GM03348 (cell line): ENCODE measurements at places on chromosomes 2 and 18.

DNA sequence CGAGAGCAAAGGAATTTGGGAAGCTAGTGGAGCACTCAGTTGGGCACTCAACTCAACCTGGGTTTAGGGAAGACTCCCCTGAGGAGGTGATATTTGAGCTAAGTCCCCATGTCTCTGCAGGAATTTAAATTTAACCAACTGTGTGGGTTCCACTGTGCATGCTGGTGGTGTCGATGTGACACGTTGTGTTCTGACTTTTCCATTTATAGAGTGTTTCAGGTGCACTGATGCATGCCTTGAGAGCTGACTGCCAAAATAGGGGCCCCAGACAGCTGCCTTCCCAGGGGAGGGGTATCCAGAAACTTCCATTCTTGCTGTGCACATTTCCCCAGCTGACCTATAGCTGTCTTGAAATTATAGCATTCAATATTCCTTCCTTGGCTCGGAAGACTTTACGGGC, 63.7 kb upstream of the BCL2L11 start:
- no peak for DNase-seq

- no peak for DNase-seq
These were observed 75.5 kb upstream of the LPIN2 start for GRCh38 chr18:3088449-3088848.

GRCh38 chr2:74261204-74261864, 62.9 kb downstream of the MTHFD2 start:
- peak; percentile 55 for DNase-seq

GRCh38 chr2:52518678-52519077, 1248.9 kb upstream of the CHAC2 start:
- DNase-seq = no peak

- no peak for DNase-seq
These were observed 97.4 kb upstream of the DNAJC10 start for GRCh38 chr2:182618672-182619079.

DNA sequence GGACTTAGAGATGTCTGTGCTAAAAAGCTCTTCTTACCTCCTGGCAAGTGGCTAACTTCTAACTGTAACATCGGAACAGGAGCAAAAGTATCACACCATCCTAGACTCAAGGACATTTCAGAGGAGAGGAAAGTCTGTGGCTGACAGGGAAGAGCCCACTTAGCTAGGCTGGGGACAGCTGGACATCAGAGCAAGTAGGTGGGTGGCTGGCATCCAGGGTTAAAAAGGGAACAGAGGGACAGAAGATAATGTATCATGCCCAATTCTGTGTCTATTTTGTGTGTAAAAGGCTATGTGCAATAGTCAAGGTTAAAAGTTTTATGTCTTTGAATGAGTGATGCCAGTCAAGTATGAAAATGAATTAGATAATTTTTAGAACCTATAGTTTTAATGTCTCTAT, 216.4 kb downstream of the GCA start:
- no peak for DNase-seq

GRCh38 chr2:224126003-224126402, 86.9 kb upstream of the SERPINE2 start:
- DNase-seq = peak; percentile 75

- no peak for DNase-seq
These were observed 23.3 kb downstream of the OTOF start for GRCh38 chr2:26454561-26455001.

- peak; percentile 42 for DNase-seq
These were observed 138.7 kb upstream of the CCDC150 start for GRCh38 chr2:196500686-196501431.

DNA sequence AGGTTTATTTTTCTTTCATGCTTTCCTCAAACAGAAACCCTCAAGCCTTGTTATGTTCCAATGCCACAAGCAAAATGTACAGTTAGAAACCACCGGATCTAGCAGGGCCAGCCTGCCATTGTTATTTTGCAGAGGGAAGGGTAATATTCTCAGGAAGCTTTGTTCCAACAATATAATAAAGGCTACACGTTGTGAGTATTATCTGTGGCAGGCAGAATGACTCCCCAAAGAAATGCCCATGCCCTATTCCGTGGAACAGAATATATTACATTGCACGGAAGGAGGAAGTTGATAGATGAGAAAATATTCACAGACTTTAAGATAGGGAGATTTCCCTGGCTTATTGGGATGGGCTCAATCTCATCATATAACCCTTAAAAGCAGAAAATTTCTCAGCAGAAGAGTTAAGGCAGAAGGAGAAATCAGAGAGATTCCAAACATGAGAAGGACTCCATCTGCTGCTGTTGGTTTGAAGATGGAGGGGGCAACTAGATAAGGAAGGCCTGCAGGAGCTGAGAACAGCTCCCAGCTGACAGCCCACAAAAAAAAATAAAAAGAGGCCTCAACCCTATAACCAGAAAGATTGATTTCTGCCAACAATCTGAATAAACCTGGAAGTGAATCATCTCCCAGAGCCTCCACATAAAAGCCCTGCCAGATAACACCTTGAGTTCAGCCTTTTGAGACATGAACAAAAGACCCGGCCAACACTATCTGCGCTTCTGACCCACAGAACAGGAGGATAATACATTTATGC, 466.6 kb downstream of the LPIN1 start:
- no peak for DNase-seq

GRCh38 chr2:190271783-190272456, 47.7 kb downstream of the HIBCH start:
- no peak for DNase-seq

GRCh38 chr2:102238039-102238756, 51.4 kb downstream of the IL1RL2 start:
- peak; percentile 42 for DNase-seq

GRCh38 chr2:55063713-55064323, 13.6 kb upstream of the RTN4 start:
- no peak for DNase-seq

DNA sequence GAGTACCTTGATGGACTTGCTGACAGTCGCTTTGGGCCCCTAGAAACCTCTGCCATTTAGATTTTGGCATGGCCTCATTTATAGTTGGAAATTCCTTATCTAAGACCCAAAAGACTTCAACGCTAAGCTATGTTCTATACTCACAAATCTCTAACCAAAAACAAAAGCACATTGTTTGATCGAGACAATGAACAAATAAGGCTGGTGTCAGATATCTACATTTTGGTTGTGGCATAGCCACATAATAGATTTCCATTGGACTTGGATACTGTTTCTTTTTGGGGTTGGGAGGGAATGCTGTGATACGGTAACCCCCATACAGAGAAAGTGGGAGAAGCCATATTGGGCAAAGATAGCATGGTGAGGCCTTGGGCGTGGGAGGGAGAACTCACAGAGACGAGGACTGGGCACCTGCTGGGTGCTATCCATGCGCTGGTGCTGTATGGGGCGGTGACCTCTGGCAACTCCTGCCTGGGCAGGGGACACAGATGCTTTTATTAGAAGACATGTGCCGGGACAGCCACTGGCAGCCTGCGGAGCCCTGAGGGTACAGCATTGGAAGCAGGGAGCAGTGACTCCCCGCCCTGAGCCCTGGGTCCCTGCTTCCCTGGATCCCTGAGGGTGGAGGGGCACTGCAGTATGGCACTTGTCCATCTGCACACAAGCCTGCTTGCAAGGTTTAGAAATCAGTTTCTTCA, 97.1 kb downstream of the ASAP2 start:
- DNase-seq = no peak

- no peak for DNase-seq
These were observed 39.5 kb downstream of the GLI2 start for GRCh38 chr2:120775194-120775593.

- no peak for DNase-seq
These were observed 159.6 kb downstream of the LDLRAD4 start for GRCh38 chr18:13378150-13378549.

- DNase-seq = no peak
These were observed 751.4 kb upstream of the HS6ST1 start for GRCh38 chr2:129069875-129070594.

DNA sequence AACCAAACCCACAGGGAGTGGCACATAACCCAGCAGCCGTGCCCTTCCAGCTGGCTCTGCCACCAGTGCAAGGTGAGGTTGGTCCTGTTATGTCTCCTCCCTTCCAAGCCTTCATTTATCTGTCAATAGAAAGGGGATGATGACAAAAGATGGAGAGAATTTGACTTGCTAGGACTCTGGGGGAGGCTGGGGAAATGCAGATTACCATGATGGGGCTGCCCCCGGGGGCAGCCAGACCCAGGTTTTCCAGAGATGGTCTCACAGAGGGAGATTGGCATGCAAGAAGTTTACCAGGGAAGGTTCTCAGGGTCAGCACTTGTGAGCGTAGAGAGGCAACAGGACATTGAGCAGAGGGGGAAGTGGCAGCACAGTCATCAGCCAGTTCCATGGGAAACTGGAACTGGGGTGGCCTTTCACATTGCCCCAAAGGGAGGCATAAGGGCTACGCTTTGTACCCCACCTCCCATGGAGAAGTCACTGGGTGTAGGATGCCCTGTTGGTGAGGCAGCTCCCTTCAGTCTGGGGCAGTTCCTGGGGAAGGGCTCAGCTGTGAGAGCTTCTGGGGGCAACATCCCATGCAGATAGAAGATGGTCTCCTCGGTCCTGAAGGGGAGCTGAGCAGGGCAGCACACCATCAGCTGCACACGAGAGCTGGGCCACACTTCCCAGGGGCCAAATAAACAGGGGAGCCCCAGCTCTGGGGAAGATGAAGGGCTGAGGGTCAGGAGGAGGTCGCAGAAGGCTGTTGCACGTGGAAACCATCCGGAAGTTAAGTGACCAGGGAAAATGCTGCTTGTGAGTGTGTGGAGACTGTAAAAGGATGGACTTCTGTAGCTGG, 117.8 kb upstream of the EPC2 start:
- DNase-seq = no peak

DNA sequence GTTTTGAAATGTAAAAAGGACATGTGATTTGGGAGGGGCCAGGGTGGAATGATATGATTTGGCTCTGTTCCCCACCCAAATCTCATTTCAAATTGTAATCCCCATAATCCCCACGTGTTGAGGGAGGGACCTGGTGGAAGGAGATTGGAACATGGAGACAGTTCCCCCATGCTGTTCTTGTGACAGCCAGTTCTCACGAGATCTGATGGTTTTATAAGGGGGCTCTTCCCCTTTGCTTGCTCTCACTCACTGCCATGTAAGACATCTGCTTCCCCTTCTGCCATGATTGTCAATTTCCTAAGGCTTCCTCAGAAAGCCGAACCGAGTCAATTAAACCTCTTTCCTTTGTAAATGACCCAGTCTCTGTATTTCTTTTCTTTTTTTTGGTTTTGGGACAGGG, 39.2 kb downstream of the FECH start:
- DNase-seq = no peak

- DNase-seq = peak; percentile 78
These were observed 329.5 kb downstream of the PAX3 start for GRCh38 chr2:221969087-221969829.

DNA sequence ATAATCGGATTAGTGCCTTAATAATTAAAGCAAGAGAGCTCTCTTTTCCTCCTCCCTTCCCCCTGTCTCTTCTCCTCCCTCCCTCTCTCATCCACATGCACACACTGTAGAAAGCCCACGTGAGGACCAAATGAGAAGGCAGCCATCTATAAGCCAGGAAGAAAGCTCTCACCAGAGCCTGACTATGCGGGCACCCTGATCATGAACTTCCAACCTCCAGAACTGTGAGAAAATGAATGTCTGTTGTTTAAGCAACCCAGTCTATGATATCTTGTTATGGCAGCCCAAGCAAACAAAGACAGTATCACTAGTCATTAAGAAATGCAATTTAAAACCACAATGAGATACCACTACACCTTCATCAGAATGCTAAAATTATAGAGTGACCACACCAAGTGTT, 220.3 kb downstream of the EN1 start:
- DNase-seq = no peak

GRCh38 chr2:230888824-230889400, 24.2 kb downstream of the ITM2C start:
- DNase-seq = no peak

DNA sequence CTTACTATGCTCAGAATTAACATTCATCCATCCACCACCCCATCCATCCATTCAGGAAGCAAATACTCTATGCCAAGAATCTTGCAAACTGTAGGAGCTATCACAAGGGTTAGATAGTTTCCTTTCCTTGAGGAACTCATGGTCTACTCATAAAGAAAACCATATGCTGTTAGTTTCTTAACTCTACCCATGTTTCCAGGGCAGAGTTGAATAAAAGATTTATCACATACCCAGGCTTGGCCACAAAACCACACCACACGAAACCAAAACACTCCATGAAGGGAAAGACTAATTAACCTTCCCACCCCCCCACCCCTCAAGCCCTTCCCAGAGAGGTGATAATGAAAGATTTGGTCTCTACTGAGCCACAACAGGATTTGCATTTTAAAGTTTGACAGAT, 23.7 kb upstream of the MSGN1 start:
- DNase-seq = no peak

DNA sequence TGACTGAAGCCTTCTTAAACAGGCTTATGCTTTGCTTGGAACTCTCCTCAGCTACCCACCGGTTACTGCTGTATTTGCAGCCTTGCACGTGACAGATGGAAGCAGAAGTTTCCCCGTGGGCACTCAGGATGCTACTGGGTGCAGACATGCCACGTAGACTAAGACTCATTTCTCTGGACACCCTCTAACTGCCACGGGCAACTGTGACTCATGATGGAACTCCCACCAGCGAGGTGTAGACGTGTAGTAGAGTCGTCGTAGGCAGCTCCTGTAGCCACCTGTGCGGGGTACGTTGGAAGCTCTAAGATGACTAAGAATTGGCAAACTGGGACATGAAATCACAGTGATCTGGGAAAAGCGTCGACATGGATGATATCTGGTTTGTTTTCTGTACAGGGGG, 27.5 kb downstream of the TSHZ1 start:
- no peak for DNase-seq

DNA sequence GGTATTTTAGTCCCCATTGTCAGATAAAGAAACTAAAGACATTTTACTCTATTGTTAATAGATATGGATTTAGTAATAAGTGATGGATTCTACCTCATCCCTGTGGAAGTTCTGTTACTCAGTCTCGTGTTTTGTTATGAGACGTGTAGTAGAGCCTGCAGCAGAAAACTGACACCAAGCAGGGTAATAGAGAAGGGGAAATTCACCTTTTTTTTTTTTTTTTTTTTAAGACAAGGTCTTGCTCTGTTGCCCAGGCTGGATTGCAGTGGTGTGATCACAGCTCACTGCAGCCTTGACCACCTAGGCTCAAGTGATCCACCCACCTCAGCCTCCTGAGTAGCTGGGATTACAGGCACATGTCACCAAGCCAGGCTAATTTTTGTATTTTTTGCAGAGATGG, 164.5 kb downstream of the CERS6 start:
- DNase-seq = no peak

GRCh38 chr2:20447437-20448245, 767 bp downstream of the RHOB start:
- peak; percentile 62 for DNase-seq

- no peak for DNase-seq
These were observed 195.7 kb downstream of the CDH20 start for GRCh38 chr18:61528961-61529360.

DNA sequence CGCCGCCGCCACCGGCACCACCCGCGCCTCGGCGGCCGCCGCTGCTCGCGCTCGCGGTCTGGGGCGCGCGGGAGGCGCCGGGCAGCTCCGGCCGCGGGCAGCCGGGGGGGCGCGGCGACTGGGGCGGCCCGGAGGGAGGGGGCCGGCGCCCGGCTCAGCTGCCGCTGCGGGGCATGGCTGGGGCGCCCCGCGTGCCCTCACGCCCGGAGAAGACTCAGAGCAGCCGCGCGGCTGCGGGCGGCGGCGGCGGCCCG, 295 bp downstream of the GAREM1 start:
- DNase-seq = no peak

- DNase-seq = no peak
These were observed 762 bp upstream of the SPOPL start for GRCh38 chr2:138500592-138501424.
